ENCODE measurements at places on chromosomes 2 and 18.

- no peak for DNase-seq
Observed at GRCh38 chr2:18834341-18834740, 245.0 kb upstream of the NT5C1B start.

DNA sequence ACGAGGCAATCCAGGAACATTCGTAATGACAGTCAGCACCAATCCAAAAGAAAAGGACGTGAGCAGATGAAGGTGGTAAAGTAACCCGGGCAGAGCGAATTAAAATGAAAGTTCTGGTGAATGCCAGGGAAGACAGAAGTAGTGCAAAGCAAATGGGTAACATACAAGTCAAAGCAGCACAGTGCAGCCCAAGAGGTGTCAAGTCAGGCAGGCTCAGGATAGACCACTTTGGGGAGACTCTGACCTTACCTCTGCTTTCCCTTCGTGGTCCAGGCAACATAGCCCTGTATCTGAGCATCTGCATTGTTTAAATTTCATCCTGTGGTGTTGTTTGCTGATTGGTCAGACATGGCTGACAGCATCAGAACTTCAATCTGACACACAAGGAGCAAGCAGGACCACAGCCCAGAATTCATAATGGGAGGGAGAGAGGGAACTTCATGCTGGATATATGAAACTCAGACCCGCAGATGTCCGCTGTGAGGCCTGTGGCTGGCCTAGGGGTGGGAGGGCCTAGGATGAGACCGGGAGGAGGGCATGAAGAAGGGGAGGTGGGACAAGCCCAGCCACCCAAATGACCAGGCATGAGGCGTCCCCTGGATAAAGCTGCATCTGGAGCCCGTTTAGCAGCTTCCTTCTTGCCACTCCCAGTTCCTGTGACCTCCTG, 285.7 kb downstream of the TCF4 start:
- no peak for DNase-seq

DNA sequence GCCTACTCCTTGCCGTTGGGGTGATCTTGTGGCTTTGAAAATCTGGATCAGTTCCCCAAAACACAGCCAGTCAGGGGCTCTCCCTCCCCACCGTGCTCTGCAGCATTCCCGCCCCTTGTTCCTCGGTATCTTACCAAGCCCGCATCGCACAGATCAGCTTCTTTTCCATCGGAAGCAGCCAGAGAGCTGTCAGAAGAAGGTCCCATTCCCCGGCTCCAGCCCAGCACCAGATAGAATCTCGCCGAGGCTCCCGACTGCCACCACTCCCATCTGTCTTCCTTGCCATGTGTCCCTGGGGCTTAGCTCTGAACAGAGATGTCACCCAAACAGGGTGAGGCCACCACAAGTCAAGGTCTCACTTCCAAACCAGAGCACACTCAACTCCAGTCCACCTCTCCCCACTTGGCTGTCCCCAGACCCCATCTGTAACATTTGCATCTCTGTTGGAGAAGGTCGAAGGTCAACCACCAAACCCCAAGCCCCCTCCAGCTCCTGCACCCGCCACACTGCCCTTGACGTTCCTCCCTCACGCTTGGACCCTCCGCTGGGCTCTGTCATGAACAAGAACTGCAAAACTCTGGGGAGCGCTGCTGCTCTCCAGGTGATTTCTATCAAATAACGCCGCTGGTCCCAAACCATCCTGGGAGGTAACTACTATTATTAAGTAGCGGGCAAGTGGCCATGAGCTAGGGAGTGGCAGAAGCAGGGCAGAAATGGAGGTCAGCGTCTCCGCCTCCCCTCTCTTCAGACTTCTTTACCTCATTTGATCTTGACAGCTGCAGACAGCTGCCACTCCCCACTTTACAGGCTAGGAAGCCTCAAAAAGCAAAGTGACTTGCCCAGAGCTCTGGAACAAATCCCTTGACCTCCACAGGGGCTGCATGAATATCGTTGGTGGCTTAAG, 70.0 kb upstream of the TAF1B start:
- no peak for DNase-seq

DNA sequence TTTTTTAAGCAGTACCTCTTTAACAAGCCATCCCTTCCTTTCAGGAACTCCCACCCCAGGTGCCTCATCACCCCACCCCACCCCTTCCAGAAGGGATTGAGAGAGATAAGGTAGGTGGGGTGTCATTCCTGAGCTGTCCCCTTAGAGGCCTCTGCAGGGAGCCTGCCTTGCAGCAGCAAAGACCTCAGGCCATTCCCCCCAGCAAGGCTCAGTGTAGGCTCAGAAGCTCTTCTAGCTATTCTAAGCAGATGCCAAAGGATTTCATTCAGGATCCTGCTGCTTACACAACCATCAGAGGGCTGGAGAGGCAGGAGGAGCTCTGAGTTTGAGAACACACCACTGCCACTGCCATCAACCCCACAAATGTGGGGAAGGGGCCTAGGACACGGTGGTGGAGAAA, 5.8 kb upstream of the FIGLA start:
- no peak for DNase-seq

GRCh38 chr2:180609626-180610340, 370.6 kb upstream of the UBE2E3 start:
- no peak for DNase-seq

DNA sequence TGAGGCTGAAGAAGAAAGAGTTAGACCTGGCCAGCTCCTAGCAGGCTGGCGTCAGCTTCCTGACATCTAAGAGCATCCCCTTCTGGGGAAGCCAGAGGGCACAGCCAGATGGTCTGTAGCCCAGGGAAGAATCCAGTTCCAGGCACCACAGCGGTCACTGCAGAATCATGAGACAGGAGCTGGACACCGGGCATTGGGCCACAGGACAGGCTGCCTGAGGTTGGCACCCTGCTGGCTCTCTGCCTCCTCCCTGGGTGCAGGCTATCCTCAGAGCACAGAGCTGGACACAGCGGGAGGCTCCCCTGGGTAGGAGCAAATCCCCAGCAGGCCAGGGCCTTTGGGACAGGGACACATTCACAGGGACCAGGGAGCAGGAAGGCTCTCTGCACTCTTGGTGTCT, 19.8 kb upstream of the ATOH8 start:
- no peak for DNase-seq

DNA sequence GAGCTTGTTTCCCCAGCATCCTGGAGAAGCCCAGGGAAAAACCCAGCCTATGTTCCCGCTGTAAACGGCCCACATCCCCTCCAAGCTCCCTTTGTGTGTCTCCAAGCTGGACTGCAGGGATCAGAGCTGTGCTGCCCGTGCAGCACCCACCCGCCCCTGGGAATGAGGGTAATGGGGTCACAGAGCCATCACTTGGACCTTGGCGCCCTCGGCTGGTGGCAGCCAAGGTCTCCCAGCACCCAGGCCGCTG, 670 bp upstream of the INPP5D start:
- DNase-seq, result no peak

DNA sequence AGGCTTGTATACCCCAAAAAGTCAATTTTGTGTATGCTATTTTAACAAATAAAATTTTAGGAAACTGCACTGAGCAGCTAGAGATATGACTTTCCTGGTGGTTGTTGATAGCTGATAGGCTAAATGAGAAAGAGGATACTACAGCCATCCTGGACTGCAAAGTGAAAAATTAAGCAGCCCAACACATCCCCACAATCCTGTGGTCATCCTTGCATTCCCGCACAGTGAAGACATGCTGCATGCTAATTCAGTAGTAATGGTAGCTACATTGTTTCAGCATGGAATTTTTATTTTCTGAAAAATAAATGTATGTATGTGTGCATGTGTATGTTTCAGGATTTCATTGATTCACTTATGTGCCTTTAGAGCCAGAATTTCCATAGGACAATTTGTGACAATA, 124.2 kb upstream of the CCDC68 start:
- DNase-seq, result no peak
